ENCODE measurements at places on chromosomes 12 and 14.
A peak's percentile ranks its signal among the peaks of the same experiment; 100 is the strongest.

DNA sequence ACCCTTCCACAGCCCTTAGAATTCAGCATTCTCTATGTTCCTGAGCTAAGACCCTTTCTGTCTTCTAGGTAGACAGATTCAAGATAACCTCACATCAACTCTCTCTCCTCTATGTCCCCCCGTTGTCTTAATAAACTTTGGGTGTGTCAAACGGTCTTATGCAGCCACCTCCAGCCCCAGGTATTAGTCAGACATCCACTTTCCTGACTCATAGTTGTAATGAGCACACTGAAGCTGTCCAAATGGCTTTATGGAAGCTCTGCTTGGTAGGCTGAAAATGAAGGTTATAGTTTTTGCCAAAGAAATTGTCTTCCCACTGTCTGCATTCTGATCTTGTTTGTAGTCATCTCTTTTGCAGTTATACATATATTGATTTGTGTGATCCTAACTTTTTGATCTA lies 482.0 kb downstream of the RMST start:
- DNase-seq, result no peak

- DNase-seq, result no peak
Observed at GRCh38 chr12:54991991-54992375, 7.4 kb upstream of the TESPA1 start.

DNA sequence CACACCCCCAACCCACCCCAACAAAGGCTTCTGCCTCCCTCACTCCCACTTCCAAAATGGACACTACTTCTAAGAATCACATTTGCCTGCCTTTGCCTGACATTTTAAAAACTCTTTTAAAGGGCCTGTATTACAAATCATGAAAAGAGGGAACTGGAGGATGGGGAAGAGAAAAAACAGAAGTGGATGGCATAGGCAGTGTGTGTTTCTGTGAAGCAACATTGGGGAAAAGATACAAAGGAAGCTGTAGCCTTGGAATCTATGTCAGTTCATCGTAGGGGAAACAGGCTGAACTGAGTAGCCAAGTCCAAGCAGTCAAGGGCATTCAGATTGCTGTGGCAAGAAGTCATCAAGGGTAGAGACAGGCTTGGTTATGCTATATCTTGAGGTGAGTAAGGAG lies 273.9 kb downstream of the BTG1 start:
- no peak for DNase-seq

DNA sequence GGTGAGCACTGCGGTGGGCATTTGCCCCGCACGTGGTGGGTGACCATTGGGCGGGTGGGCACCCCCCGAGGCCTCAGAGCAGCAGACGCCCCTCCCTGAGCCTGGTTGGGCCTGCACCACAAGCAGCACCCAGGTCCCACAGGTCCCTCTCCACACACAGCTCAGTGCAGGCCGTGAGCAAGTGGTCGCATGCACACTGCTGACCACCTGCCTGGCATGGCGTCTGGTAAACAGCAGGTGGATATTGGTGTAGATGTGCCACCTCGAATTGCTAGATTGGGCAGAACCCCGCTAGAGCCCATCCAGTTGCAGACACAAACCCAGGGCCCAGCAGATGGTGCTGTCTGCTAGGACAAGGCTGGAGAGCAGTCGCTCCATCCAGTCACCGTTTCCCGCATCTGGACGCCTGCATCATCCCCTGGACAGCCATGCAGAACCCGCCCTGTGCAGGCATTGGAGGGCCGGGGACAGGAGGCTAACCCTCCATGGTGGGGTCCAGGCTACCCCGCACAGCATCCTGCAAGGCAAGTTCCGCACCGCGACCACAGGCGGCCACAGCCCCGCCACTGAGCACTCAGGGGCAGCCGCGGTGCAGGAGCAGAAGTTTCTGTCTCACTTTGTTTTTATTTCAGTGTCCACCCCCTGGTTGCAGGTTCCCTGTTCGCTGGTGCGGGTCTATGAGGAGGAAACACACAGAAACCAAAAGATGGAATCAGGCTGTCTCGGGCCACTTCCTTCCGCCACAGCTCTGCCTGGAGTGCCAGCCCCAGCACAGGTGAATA lies 45.6 kb upstream of the RIMBP2 start:
- peak; percentile 31 for DNase-seq

- peak; percentile 23 for DNase-seq
Observed at GRCh38 chr12:100826323-100826722, 31.7 kb downstream of the ANO4 start.

DNA sequence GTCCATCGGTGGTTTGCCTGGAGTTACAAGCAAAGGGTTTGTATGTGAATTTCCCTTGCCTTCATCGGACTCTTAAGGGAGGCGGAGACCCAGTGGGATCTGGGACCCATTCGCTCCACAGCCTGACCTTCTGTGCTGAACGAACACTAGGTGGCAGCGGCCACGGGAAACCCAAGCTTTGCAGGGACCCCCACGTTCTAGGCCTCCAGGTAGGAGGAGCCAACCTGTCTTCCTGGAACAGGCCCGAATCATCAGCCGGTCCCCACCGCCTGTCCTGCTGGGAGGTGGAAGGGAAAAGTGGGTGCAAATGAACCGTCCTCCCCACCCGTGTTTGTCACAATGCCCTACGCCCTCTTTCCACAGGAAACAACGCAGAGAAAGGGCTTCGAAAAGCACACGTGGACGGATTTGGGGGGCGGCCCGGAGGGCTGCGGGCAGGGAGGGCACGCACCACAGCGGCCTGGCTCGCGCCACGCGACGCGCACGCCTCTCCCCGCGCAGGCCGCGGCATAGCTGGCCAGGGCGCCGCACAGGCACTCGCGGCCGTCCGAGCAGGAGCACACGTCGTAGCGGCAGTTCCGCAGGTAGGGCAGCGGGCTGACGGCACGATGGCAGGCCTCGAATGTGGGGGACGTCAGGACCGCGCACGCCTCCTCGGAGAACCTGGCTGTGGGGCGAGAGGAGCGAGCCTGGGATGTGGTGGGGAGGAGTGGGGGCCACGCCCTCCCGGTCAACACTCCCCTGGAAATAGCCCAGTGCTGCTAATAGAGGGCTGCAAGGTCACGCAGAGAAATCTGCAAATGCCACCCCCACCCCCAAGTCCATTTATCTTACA lies 67.8 kb downstream of the VWF start:
- no peak for DNase-seq

DNA sequence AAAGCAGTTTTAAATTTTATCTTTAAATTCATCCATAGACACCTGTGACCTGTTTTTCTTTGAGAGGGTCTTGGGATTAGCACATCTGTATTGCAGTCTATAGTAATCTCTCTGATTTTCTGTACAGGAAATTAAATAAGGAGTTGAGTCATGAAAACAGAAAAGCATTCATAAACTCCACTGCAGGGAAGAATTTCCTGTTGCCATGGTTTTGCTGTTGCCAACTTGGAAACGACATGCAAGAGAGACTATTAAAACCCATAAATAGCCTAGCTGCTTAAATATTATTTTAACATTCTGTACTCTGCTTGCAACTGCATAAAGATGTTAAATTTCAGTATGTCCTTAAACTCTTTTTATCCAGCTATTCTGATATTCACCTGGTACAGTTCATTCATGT lies 281.0 kb upstream of the RGS6 start:
- DNase-seq, result no peak

DNA sequence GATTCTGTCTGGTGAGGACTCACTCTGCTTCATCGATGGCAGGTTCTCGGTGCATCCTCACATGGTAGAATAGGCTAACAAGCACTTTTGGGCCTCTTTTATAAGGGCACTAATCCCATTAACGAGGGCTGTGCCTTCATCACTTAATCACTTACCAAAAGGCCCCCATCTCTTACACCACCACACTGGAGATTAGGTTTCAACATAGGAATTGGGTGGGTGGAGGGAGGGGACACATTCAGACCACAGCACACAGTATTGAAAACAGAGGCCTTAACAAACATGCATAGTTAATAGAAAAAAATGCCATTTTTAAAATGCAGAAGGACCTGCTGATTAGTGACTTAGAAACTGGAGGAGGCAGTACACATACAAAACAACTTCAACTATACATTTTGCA lies 61.6 kb downstream of the SPPL3 start:
- DNase-seq, result no peak

GRCh38 chr12:31944299-31944698 lies 14.9 kb upstream of the RESF1 start:
- no peak for DNase-seq

DNA sequence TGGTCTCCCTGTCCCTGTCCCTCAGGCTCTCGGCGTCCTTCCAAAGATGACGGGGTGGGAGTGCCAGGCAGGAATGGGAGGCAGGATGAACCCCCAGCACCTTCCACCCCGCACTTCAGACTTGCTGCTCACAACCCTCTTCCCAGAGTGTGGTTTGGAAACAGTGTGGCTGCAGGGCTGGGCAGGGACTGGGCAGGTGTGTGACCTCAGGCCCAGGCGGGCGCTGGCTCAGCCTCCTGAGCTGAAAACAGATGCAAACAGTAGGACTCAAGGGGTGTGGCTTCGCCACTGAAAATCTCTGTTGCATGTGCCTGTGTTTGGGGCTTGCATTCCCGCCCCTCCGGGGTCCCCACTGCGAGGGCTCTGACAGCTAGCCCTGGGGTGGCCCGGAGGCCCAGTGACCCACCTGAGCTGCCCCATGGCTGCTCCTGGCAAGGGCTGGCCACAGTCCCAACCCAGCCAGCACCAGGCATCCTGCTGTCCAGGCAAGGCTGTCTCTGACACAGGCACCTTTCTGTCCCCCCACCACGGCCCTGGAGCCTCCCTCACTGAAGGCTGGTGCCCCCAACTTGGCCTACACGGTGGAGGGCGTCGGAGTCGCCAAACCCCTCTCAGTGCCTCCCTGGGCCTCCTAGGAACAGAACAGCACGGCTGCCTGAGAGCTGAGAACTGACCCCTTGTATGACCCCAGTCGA lies 46.1 kb downstream of the BEGAIN start:
- peak; percentile 66 for DNase-seq

DNA sequence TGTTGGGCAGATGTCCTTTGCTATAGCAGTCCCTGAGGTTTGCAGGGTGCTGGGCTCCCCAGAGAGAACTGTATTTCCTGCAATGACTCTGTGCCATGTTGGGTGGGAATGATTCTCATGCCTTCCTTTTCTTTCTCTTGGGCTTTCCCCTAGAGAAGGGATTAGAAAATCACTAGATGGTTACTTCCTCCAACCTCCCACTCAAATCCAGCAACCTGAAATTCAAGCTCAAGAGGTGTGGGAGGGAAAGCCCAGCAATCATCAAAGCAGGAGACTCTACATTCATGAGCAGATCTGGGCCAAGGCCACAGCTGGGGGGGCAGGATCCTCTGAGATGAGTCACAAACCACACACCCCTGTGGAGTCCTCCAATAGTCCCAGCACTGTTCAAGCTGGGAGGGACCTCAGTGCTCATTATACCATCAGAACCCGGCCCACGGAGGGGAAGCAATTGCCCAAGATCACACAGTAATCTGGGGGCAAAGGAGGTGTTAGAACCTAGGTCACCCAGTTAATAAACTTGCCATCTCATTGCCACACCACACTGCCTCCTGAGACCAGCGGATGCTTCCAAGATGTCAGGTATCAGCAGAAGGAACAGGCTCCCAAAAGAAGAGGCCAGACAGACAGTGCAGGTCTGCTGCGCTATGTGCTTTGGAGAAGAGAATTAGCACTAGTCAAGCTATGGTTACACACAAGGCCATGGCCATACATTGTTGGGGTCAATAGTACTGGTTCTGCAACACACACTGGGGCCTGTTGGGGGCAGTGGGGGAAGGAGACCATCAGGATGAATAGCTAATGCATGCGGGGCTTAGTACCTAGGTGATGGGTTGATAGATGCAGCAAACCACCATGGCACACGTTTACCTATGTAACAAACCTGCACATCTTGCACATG lies 65.7 kb downstream of the TTC9 start:
- DNase-seq, result peak; percentile 71

DNA sequence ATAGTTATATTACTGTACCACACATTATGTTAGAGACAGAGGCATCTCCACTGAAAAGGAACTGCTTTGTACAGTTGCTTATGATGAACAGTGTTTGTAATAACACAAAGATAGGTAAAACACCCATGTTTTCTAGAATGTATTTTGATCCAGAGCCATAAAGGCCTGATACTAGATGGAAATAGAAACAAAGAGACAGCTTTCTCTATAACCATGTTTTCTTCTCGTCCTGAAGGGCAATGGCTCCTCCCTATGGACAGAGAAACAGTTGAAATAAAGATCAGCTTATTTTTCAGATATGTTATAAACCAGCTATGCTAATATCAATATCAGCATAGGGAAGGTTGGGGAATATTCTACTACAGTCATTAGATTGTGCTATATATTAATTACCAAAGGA lies 109.2 kb downstream of the ATXN7L3B start:
- no peak for DNase-seq

- no peak for DNase-seq
Observed at GRCh38 chr12:15897433-15897832, 13.7 kb upstream of the DERA start.

GRCh38 chr14:24256960-24257359 lies 6.0 kb downstream of the TGM1 start:
- no peak for DNase-seq

DNA sequence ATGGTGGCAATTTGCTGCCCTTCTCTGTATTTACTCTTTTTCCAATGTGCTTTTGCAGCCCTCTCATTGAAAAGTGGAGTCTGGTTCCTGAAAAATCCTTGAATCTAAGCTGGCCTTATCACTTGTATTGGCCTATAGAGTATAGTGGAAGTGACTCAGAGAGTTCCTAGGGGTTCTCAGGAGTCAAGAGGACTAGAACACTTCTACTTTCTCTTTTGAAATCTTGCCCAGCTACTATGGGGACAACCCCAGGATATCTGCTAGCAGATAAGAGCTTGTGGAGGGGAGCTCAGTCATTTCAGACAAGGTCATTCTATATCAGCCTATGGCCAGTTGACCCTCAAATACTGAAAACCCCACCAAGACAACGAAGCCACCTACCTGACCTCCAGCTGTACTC lies 26.7 kb upstream of the WSCD2 start:
- no peak for DNase-seq

DNA sequence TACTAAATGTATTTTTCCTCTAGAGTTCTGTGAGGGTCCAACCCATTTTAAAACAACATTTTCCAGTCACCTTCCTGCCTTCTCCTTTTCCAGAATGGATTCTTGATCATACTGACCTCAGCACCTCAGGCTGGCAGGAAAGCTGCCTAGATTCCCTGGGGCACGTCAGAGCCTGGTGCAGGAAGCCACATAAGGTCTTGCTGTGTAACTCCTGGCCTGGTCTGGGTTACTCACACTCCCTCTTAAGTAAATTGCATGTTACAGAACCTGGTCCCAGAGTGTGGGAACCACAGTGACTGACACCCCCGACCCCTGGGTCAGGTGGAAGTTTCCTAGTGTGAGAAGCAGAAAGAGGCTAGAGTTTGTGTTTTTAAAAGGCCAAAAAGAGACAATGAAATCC lies 209.8 kb downstream of the SPTSSA start:
- DNase-seq, result no peak

- no peak for DNase-seq
Observed at GRCh38 chr12:8817856-8818255, 4.6 kb upstream of the A2ML1 start.

GRCh38 chr12:18130851-18131250 lies 40.9 kb upstream of the RERGL start:
- DNase-seq, result no peak

DNA sequence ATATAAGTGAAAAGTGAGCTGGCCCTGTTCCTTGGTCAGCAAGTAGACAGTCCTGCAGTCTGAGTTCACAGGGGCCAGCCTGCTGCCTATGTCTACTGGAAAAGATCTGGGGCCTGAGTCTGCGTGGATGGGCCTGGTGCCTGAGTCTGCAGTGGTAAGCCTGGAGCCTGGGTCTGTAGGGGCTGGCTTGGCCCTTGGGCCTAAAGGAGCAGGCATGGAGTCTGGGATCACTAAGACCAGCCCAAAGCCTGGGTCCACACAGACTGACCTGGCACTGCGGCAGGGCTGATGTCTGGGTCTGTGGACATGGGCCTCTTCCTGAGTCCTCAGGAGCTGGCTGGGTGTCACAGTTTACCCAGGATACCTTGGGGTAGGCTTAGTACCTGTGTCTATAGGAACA lies 95.4 kb downstream of the KLHL28 start:
- no peak for DNase-seq
